NT2/D1 (cell line): ENCODE measurements at places on chromosomes 13 and 19.
A peak's percentile ranks its signal among the peaks of the same experiment; 100 is the strongest.

- no peak for DNase-seq
These were observed 22.5 kb downstream of the PABPC3 start for GRCh38 chr13:25118378-25118905.

- no peak for DNase-seq
These were observed 116.3 kb downstream of the RAB20 start for GRCh38 chr13:110445183-110445582.

DNA sequence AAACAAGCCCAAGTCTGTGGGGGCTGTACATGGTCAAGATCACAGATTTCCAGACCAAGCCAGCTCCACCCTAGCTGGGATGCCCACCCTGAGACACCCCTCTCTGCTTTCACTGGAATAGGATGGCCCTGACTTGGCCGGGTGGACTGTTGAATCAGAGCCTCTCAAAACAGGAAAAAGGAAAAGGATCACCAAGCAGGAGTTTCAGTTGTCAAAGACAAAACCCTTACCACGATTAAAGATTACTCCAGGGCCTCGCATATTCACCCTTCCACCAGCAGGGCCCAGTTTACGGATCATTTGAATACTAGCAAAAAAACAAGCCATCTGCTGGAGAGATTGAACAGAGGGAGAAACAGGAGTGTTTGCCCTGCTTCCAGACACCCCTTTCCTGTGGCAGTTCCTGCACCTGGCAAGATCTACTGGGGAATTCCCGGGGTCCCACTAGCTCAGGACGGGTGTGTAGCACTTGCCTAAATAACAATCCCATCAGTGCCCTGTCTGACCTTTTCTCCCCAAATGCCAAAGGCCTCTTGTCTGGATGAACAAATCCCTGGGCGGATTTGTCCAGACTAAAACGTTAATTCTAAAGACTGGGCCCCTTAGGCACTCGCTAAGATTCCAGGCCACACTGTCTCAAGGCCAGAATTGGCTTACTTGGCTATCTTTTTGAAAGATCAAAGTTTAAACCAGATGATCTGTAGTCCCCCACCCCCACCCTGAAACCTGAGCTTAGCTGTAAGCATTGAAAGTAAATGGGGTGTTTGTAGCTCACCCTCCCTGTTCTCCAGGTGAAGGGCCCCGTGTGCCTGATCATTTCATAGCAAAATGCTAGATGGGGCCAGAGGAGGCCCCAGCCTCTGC, 38.4 kb downstream of the ACTN4 start:
- DNase-seq, result no peak

GRCh38 chr13:52136763-52137162, 7.9 kb upstream of the NEK5 start:
- DNase-seq, result no peak

- no peak for DNase-seq
These were observed 3.0 kb downstream of the ABCA7 start for GRCh38 chr19:1042689-1043511.

GRCh38 chr13:80011448-80012212, 329.3 kb downstream of the SPRY2 start:
- DNase-seq, result no peak

DNA sequence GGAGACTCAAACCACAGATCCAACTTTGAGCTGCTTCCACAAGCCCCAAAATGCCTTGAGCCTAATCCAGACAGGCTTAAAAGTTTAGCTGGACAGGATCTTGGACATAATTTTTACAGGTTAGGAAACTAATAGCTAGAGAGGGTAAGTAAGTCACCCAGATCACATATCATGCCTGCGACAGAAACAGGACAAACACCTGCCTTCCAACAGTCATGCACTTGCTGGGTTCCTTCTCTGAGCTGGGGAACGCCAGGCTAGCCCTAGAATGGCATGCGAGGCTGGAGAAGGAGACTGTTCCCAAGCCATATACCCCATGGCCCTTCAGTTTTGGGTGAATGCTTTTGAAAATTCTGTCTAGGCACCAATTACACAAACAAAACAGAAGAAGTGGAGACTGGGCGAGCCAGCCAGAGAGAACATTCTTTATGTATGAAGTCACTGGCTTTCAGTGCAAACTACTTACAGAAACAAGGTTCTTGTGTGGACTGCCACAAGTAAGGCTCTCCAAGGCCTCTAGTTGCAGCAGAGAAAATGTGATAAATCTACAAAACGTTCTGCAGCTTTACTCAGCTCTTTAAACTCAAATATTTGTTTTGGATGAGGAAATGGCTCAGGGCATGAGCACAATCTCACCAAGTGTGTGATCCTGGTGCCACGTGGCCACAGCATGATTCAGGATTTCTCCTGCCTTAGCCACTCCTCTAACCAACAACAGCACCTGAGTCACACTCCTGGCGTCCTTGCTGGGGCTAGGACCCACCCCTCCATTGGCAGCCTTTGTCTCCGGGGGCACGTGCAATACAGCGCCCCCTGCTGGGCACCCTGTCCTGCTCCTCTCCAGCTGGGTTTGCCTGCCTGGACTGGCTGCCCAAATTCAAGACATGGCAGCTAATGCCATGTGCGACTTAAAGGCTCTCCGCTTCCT, 73.4 kb upstream of the UBL3 start:
- DNase-seq, result peak; percentile 51

- peak; percentile 66 for DNase-seq
These were observed 29.4 kb downstream of the ZNRF4 start for GRCh38 chr19:5484398-5485285.

DNA sequence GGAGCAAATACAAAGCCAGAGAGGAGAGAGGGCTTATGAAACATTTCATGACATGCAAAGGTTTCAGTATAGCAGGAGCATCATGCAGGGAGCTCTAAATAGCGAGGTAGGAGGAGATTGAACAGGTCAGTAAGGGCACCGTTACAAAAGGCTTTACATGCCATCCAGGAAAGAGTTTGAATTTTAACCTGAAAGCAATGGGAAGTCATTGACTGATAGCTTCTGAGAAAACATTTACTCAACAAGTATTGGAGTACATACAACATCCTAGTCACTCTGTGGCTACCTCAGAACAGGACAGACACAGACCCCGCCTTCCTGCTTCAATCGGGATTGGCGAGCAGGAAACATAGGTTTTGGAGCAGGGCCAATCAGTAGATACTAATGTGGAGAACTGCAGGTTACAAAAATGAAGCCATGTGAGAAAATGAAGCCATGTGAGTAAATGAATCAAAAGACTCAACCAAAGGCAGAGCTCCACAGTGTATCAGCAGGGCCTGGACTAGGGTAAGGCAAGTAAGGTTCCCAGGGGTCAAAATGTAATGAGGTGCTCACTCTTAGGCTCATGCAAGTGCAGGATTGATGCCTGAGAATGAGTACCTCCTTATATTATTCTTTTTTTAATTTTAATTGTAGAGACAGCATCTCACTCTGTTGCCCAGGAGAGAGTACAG, 46.8 kb upstream of the FNDC3A start:
- DNase-seq, result no peak

GRCh38 chr19:5016781-5017180, 47.9 kb downstream of the KDM4B start:
- DNase-seq, result no peak

- DNase-seq, result peak; percentile 95
These were observed at the start of gene ZNF846 for GRCh38 chr19:9768175-9769112. ZNF846 (minus strand) TSS chr19:9768738; CDS start chr19:9764950, 3,788 bp downstream.

- DNase-seq, result no peak
These were observed 149.8 kb downstream of the EFNB2 start for GRCh38 chr13:106385654-106386053.

- no peak for DNase-seq
These were observed 10.7 kb downstream of the LILRA5 start for GRCh38 chr19:54302257-54302656.

GRCh38 chr13:61415749-61416148, at the start of gene PCDH20:
PCDH20 (minus strand) TSS chr13:61415849; CDS start chr13:61415158, 691 bp downstream.
- DNase-seq, result no peak

- no peak for DNase-seq
These were observed 25.2 kb upstream of the PDCD5 start for GRCh38 chr19:32555786-32556185.

GRCh38 chr19:4519521-4520277, 1.4 kb upstream of the PLIN4 start:
- no peak for DNase-seq

GRCh38 chr19:58531034-58531840, 11.6 kb upstream of the ZBTB45 start:
- DNase-seq, result no peak

- DNase-seq, result no peak
These were observed 437.4 kb upstream of the SPRY2 start for GRCh38 chr13:80778297-80778696.

- no peak for DNase-seq
These were observed 2673.8 kb downstream of the PCDH9 start for GRCh38 chr13:64556376-64556775.

DNA sequence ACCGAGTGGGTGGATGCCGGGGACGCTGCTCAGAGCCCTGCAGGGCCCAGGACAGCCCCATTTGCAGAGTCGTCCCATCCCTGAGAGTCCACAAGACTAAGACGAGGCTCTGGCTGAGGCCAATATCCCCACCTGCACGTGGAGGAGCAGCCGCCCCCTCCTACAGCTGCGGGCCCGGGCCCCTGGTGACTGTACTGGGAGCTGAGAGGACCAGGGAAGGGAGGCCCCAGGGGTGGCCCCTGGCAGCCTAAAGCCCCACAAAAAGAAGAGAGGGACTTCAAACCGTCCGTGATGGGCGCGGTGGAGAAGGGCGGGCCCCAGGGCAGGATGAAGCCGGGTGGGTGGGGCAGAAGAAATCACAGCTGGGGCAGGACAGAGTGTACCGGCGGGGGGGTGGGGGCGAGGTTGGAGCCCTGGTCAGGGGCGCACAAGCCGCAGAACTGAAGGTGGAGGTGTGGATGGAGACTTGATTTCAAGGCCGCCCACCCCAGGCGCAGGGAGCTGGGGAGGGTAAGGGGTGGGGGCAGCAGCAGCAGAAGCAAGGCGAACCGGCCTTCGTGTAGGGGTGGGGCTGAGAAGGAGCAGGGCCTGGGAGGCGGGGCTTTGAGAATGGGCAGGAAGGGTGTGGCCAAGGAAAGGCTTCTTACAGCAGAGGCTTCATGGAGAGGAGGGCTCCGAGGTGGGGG, 12.9 kb downstream of the CFD start:
- DNase-seq, result peak; percentile 76

DNA sequence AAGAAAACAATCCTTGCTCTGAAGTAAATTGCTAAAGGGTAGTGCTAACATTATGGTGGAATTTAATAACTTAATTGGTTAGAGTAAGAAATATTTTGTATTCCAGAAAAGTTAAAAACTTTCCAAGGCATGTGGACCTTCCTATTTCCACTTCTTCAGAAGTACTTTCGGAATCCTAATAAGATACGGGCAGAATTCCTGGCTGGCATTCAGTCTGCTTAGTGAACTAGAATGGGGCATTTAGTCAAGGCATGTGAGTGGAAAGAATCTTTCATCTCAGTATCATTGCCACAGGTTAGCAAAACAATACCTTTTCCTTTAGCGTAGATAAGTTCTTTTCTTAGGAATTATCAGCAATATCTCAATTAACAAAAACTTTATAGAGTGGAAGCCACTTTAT, 85.1 kb downstream of the TNFRSF19 start:
- DNase-seq, result no peak
